ENCODE measurements at places on chromosomes 5 and 9.

DNA sequence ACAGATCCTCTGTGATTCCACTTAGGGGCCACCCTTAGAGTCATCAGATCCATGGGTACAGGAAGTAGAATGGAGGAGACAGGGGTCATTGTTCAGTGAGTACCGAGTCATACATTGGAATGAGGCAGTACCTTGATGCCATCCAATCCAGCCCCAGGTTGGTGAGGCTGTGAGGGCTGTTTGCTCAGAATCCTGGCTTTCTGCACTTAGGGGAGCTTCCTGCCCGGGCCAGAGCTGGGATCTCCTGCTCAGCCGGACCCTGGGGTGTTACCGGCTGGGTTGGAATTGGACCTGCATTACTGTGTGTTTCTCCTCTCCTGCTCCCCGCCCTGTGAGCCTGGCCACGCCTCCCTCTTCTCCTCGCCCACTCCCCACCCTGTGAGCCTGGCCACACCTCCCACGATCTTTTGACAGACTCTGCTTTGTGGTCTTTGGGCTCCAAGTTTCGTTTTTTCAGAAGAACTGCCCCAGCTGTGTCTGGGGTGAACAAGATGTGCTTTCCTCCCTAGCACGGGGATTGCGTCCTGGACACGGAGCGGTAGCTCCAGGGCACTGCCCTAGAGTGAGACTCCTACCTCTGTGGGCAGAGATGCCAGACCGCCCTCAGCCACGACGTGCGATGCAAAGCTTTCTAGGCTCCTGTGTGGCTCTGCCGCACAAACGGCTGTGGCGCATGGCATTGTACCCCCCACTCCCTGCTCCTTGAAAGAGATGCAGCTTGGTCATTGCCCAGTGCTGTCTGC is 15.4 kb downstream of the TRAF2 start:
- no peak for DNase-seq

- DNase-seq: no peak
Measured at GRCh38 chr5:41526699-41527098, 16.3 kb upstream of the PLCXD3 start.

GRCh38 chr5:16936989-16937438 is 926 bp upstream of the MYO10 start:
- no peak for DNase-seq

DNA sequence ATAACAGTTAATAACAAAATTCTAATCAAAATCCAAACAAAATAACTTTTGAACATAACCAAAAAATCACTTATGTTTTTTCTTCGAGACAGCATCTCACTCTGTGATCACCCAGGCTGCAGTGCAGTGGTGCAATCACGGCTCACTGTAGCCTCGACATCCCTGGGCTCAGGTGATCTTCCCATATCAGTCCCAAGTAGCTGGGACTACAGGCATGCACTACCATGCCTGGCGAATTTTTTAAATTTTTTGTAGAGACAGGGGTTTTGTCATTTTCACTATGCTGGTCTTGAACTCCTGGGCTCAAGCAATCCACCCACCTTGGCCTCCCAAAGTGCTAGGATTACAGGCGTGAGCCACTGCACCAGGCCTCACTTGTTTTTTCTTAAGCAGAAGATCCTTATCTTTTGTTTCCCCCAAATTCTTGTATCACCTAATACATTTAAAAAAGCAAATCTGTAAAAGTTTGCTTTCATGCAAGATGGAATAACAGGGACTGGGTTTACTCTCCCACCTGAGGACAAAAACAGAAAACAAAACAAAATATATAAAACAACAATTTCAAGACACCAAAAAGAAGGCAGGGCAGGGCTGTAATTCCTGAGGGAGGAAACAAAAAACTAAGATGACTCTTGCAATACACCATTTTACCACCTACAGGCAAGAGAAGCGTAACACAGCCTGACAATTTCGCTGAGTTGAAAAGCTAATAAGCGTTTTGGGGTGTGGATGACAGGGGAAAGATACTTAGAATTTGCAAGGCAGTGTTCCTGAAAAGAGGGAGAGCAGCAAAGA is 71.4 kb downstream of the RAPGEF6 start:
- DNase-seq: no peak

GRCh38 chr9:85742597-85742936 is 813 bp upstream of the AGTPBP1 start:
- DNase-seq: no peak

DNA sequence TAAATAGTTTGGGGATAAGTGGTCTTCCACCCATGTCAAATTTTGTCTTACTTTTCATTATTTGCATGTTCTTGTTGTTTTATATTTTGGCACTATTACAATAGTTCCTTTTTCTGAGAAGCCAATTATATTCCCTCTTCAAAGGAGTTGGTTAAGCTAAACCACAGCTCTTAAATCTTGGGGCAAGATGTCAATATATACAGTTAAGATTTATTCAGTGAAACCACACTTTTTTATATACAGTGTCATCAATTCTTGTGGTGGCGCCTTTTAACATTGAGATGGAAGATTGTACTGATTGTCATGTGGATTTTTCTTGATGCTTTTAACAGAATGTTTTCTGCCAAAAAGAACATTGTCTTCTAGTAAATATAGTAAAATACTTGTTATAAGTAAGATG is 104.1 kb downstream of the MTREX start:
- DNase-seq: no peak

- no peak for DNase-seq
Measured at GRCh38 chr5:113187906-113188305, 211.3 kb downstream of the DCP2 start.

DNA sequence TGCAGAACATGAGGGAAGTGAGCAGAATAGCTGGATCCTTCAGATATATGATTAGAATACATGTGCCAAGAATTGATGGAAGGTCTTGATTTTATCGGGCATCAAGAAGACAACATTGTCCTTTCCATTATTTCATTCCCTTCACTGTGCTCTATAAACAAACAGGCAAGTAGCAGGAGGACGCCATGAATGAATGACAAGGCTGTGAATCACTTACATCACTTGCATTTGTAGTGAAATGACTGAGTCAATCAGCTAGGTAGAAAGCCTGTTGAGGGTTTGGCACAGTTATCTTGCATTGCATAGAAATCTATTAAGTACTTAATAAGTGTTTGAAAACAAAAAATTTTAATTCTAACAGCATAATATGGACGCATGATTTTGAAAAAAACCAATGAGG is 548.8 kb upstream of the IZUMO3 start:
- no peak for DNase-seq

- DNase-seq: no peak
Measured at GRCh38 chr9:118009614-118010013, 305.4 kb downstream of the TLR4 start.

GRCh38 chr5:139655727-139656271 is 7.7 kb downstream of the CXXC5 start:
- DNase-seq: peak; percentile 84

GRCh38 chr9:126275386-126276001 is 51.1 kb upstream of the MVB12B start:
- no peak for DNase-seq

DNA sequence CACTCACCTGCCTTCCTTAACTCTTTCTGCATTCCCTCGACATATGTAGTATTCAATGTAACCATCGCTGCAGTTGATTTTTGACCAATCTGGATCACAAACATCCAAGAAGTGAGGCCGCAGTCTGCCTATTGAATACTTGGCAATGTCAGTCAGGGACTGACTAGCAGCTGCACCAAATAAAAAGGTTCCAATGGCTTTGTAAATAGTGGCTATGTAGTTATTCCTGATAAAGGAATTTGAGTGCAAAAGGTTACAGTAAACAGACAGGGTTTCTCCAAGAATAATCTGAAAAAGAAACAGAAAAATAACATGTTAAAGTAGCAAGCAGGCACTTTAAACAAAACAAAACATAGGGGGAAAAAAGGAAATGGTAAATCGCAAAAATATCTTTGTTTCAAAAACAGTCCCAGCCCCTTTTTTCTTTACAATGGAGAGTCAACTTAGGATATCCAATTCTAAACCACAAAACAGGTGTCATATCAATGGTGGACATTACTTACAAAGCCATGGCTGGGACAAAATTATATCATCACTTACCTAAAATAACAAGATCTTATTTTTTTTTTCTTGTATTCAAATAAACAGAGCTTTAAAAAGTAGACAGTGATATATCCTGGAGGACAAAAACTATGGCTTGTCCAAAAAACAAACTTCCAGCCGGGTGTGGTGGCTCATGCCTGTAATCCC is 66.8 kb downstream of the PLPP1 start:
- no peak for DNase-seq

GRCh38 chr5:171808951-171809350 is 23.3 kb downstream of the SMIM23 start:
- no peak for DNase-seq

GRCh38 chr9:37220971-37221370 is 100.6 kb downstream of the ZCCHC7 start:
- no peak for DNase-seq

DNA sequence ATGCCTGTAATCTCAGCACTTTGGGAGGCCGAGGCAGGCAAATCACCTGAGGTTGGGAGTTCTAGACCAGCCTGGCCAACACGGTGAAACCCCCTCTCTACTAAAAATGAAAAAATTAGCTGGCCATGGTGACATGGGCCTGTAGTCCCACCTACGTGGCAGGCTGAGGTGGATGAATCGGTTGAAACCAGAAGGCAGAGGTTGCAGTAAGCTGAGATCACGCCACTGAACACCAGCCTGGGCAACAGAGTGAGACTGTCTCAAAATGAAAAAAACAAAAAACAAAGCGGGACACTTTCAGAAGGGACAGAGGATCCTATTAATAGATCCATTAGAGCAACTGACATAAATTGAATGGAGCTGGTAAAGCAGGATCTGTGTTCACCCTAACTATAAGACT is 89.6 kb upstream of the SGCD start:
- no peak for DNase-seq

DNA sequence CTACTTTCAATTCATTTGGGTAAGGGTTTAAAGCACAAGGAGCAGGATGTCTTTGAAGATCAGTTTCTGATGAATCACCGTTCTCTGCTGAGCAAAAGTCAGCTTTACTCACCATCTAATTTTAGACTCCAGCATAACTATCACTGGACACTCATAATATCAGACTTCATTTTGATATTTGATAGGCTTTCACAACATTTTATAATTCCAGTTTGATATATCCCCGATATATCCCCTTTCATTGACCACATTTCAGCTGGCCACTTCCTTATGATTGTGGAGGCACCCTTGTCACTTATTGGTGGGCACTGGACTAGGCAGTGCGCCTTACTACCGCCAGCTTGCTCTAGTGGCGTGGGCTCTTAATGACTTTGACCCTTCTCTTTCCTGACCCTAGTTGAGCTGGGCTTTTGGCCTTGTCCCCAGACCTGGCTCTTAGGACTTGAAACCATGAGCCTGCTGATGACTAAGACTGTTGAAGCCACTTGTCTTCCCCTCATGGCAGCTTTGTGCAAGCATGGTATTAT is 46.8 kb downstream of the CYSTM1 start:
- no peak for DNase-seq

DNA sequence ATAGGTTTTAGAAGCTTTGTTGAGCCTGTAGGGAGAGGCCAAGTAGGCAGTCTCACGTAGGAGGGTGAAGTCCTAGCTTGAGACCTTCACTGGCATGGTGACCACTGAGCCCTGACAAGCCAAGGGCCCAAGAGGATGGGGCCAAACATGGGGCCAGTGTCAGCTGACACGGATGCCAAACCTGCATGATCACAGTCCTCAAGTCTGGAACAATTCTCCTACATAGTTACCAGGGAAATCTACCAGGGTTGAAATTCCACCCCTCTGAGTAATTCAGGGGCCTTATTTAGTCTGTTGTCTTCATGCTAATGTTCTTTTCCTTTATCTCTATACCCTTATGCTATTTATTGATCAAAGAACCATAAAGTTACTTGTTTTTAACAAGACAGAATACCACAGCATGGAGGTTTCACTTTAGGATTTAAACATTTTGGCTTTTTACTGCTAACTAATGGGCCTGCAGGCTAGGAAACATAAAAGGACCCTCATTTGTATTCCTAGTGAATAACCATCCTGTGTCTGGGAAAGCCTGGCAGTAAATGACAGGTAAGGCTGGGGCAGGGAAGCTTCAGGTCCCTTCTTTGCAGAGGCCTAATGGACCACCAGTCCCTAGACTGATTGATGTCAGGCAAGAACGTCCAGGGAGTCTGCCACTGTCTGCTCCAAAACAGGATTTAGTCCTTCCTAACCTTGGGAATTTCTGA is 140.8 kb downstream of the FGF1 start:
- no peak for DNase-seq

- DNase-seq: no peak
Measured at GRCh38 chr5:175749591-175749990, 91.7 kb downstream of the HRH2 start.

DNA sequence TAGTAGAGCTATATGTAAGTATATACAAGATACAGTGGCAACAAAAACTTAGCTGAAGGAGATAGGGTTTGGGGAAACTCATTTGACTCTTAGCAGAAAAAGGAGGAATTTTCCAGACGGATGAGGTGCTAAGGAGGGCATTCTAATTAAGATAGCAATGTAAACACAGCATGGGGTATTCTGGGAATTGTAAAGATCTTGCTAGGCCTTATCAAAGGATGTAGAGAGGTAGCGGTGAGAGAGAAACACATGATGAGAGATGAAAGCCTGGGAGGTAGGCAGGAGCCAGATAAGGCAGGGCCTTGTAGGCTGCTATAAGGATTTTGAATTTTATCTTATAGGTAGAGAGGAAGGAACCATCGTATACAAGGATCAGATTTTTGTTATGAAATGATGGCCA is 106.6 kb upstream of the KCNN2 start:
- no peak for DNase-seq

DNA sequence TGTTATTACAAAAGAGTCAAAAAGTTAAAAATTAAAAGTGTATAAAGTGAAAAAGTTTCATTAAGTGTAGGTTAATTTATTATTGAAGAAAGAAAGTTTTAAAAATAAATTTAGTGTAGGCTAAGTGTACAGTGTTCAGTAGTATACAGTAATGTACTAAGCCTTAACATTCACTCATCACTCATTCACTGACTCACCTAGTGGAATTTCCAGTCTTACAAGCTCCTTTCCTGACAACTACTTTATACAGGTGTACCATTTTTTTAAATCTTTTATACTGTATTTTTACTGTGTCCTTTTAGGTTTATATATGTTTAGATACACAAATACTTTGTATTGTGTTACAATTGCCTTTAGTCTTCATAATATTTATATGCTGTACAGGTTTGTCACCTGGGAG is 530.2 kb upstream of the FAM174A start:
- no peak for DNase-seq

GRCh38 chr5:32767948-32768467 is 56.9 kb downstream of the NPR3 start:
- DNase-seq: no peak

GRCh38 chr9:78470741-78471140 is 173.8 kb downstream of the PSAT1 start:
- no peak for DNase-seq
